ENCODE measurements at places on chromosomes 1 and 21. TPM values are rescaled to one million over a fixed set of nuclear protein-coding genes. Genes with fewer than 3 reads are reported as not detected.
A peak's percentile ranks its signal among the peaks of the same experiment; 100 is the strongest.

Gene REN
- total RNA-seq, result not detected

Gene ABCA4
- 0.09 TPM for total RNA-seq

Gene RNU1-3
- under 0.01 TPM for total RNA-seq

Gene HES3
- total RNA-seq, result not detected

Gene F5
- total RNA-seq, result 0.16 TPM

Gene ADGRL4
- 139 TPM for total RNA-seq

Gene CD5L
- total RNA-seq, result not detected

Gene LORICRIN
- total RNA-seq, result not detected

Gene RSPO1
- total RNA-seq, result not detected

Gene RHCE
- 0.27 TPM for total RNA-seq

DNA sequence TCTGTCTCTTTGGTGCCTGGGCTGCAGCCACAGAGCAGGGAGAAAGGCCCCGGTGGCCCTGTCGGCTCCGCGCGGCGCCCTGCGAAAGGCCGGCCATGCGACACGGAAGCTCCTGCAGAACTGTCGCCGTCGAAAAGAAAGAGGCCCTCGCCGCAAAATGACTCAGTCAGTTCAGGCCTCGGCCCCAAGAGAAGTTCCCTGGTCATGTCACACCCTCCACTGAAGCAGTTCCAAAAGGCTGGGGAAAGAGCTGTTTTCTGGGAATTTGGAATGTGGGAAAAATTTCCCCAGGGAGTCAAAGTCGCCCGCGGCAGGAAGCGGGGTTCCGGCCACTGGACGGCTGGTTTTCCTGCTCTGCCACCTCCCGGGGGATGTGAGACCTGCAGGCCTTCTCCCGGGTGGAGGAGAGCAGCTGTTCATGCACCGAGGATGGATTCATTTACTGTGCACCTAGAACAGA is 115.8 kb upstream of the ZNF678 start:
- peak; percentile 29 for DNase-seq

- no peak for DNase-seq
Measured at GRCh38 chr1:33265780-33266605, 9.7 kb downstream of the ZNF362 start.

DNA sequence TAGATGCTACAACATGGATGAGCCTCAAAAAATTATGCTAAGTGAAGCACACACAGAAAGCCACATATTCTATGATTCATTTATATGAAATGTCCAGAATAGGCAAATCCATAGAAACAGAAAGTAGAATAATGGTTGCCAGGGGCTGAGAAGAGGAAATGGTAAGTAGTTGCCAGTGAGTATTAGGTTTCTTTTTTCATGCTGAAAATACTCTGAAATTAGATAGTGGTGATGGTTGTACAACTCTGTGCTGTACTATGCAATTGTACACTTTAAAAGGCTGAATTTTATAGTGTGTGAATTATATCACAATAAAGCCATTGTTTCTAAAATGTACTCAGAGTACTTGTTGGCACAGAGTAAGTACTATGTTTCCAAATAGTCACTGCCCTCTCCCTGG is 15.5 kb upstream of the GFI1 start:
- DNase-seq, result peak; percentile 58

DNA sequence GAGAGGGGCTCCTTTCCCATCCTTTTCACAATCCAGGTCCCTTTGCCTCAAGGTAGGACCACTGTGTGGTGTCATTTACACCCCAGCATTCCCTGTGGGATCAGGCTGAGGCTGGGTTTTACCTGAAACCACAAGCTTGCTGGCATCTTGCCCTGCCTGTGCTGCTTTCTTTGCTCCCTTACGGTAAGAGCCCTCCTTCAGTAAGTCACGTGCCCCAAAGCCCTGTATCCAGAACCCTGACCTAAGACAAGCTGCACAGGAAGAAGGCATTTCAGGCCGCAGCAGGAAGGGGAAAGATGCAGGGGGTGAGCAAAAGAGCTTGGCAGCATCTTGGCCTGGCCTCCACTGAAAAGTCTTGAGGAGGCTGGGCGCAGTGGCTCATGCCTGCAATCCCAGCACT is 58.4 kb downstream of the KLHDC7A start:
- DNase-seq, result no peak

DNA sequence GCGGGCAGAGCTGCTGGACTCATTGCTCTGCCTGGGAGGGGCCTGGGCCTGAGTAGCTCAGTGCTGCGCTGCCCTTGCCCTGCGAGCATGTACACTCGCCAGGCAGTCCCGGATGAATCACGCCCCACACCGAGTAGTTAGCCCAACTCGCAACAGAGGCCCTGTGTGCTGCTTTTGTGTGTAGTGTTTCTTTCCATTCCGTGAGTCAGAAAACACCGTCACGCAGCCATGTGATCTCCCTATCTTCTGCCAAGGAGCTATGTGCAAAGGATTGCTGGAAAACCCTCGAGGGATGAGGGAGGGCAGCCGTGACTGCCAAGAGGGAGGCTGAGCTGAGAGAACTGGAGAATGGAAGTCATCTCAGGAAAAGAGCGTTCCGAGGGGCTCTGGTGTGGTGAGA is 37.3 kb downstream of the NENF start:
- peak; percentile 100 for DNase-seq

- DNase-seq, result peak; percentile 89
Measured at GRCh38 chr21:35933466-35933865, 126.9 kb downstream of the SETD4 start.

DNA sequence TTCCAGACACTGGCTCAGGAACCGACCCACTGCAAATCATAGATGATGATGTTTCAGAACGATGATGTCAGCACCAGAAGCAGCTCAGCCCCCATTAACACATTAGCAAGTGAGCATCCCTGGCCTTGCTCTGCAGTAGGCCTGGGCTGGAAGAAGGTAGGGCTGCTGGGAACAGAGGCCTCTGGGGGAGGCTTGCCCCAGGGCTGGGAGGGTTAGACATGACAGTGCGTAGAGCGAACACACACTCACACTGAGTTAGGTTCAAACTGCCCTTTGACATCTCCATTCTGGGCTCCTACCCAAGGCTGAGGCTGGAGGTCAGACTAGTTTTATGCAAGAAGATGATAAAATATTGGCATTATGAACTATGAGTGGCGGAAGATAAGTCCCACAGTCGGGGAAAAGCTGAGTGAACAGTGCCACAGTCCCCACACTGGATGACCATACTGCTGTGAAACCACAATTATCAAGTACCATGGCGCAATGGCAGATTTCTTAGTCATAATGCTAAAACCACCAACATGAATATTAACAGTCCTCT is 91.1 kb downstream of the DMRTB1 start:
- no peak for DNase-seq

GRCh38 chr1:38502758-38503157 is 356.8 kb downstream of the RRAGC start:
- no peak for DNase-seq

DNA sequence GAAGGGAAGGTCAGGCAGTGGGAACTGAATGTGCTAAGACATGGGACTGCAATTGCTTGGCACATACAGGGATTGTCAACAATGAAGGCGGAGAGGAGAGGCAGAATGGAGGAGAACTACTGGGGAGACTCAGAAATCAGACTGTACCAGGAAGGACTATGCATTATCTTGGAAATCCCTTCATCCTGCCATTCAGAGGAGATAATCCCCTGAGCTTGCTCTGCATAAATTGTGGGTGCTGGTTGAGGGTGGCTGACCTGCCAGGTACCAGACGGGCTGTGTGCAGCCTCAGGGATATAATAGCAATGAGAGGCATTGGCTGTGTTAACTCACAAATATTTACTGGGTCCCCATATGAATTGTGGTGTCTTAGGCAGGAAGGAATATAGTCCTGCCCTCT is 5.0 kb upstream of the TRABD2B start:
- DNase-seq, result no peak

GRCh38 chr1:154445040-154445472 is 39.9 kb downstream of the IL6R start:
- DNase-seq, result no peak

GRCh38 chr1:101357444-101357986 is 120.7 kb downstream of the S1PR1 start:
- peak; percentile 82 for DNase-seq

- DNase-seq, result peak; percentile 39
Measured at GRCh38 chr1:180271272-180272255, 41.5 kb downstream of the LHX4 start.

DNA sequence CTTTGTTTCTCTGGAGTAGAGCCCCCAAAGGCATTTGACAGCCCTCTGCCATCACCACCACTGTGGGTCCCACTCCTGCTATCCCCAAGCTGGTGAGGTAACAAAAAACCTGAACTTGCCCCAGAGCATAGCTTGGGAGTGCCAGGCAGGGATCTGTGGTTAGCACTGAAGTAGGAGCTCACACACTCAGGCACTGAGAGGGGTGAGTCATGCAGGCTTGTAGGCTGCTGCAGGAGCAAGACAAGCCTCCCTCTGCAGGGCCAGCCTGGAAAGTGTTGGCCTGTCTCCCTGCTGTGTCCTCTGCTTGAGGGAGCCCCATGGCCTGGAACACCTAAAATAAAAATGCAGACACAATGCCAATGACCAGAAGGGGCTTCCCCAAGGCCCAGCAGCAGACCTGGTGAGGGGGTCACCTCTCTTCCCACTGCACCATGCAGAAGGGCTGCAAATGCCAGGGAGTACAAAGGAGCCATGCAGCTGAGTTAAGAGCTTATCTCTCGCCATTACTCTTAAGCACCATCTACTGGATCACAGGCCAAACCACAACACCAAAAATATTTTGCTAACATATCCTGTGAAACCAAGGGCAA is 108.9 kb upstream of the POGK start:
- no peak for DNase-seq

- DNase-seq, result no peak
Measured at GRCh38 chr1:68132426-68133130, 82.2 kb upstream of the DIRAS3 start.

DNA sequence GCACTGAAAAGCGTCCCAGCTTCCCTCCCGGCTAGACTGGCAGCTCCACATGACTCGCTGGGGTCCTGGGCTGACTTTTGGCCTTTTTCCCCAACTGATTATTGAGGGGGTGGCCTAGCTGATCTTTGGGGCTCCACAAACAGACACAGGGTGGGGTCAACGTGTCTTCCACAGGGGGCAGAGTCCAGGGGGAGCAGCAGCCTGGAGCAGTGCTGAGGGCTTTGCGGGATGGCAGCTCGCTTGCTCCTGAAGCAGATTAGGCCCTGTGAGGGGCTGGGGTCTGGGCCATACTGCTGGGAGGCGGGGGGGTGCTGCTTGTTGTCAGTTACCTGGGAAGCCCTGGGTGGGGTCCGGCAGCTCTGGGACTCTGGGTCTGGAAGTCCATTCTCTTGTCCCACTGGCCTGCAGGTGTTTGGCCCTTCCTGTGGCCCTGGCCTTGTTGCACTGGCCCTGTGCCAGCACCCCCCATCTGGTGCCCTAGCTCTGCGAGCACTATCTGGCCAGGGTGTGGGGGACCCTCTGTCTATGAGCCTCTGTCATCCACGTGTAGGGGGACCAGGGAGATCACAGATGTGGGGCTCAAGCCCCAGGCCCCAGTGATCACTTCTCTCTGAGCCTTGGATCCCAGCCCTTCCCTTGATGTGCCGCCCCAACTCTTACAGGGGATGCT is 12.3 kb upstream of the HES5 start:
- DNase-seq, result no peak

GRCh38 chr1:93549811-93550210 is 101.9 kb downstream of the FNBP1L start:
- no peak for DNase-seq

GRCh38 chr1:51342591-51343206 is 12.3 kb upstream of the TTC39A start:
- no peak for DNase-seq

DNA sequence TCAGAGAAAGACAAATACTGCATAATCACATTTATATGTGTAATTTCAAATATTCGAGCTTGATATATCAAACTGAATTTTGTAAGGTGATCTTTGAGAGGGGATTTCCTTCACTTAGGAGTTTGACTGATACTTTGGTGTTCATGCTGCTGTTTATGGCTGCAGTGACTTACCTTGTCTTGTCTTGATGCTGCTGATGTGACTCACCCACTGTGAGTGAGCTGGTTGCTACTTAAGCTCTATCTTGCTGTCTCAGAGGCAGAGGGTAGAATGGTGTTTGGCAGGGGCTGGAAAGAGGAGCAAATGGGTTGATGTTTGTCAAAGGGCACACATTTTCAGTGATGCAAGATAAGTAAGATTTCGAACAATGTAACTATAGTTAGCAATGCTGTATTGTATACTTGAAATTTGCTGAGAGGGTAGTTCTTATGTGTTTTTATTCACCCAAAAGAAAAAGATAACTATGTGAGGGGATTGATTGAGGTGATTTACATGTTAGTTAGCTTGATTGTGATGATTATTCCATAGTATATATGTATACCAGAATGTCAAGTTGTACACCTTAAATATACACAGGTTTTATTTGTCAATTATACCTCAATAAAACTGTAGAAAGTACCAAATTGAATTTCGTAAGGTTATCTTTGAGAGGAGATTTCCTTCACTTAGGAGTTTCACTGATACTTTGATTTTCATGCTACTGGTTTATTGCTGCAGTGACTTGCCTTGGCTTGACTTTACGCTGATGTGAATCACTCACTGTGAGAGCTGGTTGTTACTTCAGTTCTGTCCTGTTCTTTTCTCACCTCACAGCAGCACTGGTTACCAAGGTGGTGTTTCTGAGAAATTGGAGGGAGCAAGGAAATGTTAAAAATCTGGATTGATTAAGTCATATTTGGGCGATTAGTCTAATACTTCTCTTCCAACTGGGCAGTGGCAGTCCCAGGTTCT is 94.5 kb upstream of the SLC5A9 start:
- no peak for DNase-seq

GRCh38 chr21:42263591-42264131 is 44.7 kb downstream of the ABCG1 start:
- peak; percentile 18 for DNase-seq

DNA sequence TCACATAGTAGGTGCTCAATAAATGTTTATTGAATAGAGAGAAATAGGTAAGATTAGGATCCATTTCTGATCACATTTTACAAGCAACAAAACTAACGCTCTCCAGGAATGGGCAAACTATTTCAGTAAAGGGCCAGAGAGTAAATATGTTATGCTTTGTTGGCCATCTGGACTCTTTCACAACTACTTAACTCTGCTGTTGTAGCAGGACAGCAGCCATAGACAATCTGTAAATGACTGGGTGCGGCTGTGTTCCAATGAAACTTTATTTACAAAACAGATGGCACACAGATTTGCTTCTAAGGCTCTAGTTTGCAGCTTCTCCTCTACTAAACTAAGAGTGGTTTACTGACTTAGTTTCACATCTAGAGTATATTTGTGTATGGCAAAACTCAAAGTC is 83.0 kb upstream of the BACH1 start:
- peak; percentile 52 for DNase-seq

- no peak for DNase-seq
Measured at GRCh38 chr1:241848686-241849344, 811 bp downstream of the EXO1 start.

GRCh38 chr1:171961861-171962260 is 120.6 kb downstream of the DNM3 start:
- no peak for DNase-seq

DNA sequence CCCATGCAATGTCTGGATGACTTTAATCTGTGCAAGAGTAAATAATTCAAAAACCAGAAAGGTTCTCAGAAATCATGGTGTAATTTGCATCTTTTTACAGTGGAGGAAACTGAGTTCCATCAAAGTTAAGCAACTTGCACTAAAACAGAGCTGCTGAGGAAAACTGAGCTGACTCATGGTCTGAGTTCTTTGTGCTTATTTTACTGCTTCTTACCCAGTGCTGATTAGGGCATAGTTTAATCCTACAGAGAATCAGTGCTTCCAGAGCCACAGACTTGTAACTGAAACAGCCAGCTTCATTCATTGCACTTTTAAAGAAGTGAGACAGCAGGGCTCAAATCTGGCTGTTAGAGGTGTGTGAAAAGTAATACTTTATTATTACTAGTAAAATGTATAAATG is 10.9 kb upstream of the RWDD3 start:
- peak; percentile 51 for DNase-seq

Measured in fibroblast of the aortic adventitia (primary cell).